Common myeloid progenitor, CD34-positive (primary cell): ENCODE measurements at places on chromosomes 7 and 10.

GRCh38 chr10:77386838-77387237 is 250.8 kb downstream of the KCNMA1 start:
- H3K27ac ChIP-seq, result no peak overlapping the region
- H3K27me3 ChIP-seq, result peaks cover 15% of the 10 kb centered on the region
- no peaks in the 10 kb centered on the region for H3K36me3 ChIP-seq
- peak; percentile 46 for DNase-seq
- peaks cover 9% of the 10 kb centered on the region for H3K4me1 ChIP-seq
- H3K4me3 ChIP-seq, result no peak overlapping the region

DNA sequence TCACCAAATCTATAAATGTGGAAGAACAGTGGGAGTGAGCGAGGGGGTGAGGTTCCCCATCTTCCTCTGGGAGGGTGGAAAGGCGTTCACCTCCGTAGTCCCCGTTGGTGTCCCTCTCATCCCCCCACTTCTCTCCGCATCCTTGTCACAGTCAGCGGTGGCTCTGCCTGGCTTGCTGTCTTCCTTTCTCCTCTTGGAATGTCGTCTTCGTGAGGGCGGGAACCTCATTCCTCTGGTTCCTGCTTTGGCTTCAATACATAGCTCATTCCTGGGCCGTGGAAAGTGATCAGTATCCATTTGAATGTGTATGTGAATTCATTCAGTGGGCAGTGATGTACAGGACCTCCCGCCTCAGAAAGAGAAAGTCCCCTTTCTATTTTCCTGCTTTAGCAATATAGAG is 289.4 kb downstream of the CAMK1D start:
- peaks cover 32% of the 10 kb centered on the region for H3K4me1 ChIP-seq
- no peak overlapping the region for H3K4me3 ChIP-seq
- H3K27ac ChIP-seq, result no peak overlapping the region
- H3K27me3 ChIP-seq, result no peaks in the 10 kb centered on the region

GRCh38 chr7:137342265-137342664 is 1.3 kb downstream of the PTN start:
- DNase-seq, result no peak
- H3K36me3 ChIP-seq, result no peaks in the 10 kb centered on the region
- H3K4me1 ChIP-seq, result no peaks in the 10 kb centered on the region
- peaks cover 37% of the 10 kb centered on the region for H3K27me3 ChIP-seq
- H3K27ac ChIP-seq, result no peak overlapping the region

- no peaks in the 10 kb centered on the region for H3K36me3 ChIP-seq
- H3K4me1 ChIP-seq, result no peaks in the 10 kb centered on the region
- no peak overlapping the region for H3K4me3 ChIP-seq
- peak overlapping the region; percentile 34 for H3K27ac ChIP-seq
- no peak for DNase-seq
Observed at GRCh38 chr7:16301291-16301690, 120.0 kb downstream of the CRPPA start.

DNA sequence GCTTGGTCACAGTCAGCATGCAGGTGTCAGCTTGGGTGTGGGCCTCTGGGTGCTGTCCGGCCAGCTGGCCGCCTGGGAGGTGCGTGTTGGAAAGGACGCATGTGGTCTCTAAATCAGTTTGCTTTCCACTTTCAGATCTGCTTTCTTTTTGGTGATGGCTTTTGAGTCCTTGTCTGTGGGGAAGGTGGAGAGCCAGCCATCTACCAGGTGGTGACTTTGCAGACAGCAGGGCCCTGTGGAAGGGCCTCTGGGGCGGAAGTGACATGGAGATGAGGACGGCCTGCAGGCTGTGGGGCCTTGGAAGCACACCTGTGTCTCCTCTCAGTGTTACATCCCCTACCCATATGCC is 59.4 kb downstream of the WDR37 start:
- H3K36me3 ChIP-seq, result peaks cover 73% of the 10 kb centered on the region
- H3K4me3 ChIP-seq, result no peak overlapping the region
- no peaks in the 10 kb centered on the region for H3K27me3 ChIP-seq
- no peak overlapping the region for H3K27ac ChIP-seq

- H3K36me3 ChIP-seq, result peaks cover 4% of the 10 kb centered on the region
- peak; percentile 58 for DNase-seq
- peak overlapping the region; percentile 65 for H3K27ac ChIP-seq
- peaks cover 33% of the 10 kb centered on the region for H3K4me1 ChIP-seq
Observed at GRCh38 chr10:110081911-110082310, 74.1 kb downstream of the ADD3 start.

DNA sequence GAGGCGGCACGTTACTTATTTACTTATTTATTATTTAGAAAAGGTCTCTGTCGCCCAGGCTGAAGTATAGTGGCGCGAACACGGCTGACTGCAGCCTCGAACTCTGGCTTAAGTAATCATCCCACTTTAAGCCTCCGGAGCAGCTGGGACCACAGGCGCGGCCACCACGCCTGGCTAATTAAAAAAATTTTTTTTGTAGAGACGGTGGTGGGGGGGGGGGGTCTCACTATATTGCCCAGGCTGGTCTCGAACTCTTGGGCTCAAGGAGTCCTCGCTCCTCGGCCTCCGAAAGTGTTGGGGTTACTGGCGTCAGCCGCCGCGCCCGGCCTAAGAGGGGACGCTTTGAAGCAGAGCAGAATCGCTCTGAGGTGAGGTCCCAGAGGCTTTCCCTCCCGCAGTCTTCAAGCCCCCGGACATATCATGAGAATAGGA is 675 bp upstream of the FRAT2 start:
- H3K27me3 ChIP-seq, result no peaks in the 10 kb centered on the region
- H3K27ac ChIP-seq, result peak overlapping the region; percentile 99
- peaks cover 3% of the 10 kb centered on the region for H3K36me3 ChIP-seq
- peaks cover 23% of the 10 kb centered on the region for H3K4me1 ChIP-seq
- no peak for DNase-seq

DNA sequence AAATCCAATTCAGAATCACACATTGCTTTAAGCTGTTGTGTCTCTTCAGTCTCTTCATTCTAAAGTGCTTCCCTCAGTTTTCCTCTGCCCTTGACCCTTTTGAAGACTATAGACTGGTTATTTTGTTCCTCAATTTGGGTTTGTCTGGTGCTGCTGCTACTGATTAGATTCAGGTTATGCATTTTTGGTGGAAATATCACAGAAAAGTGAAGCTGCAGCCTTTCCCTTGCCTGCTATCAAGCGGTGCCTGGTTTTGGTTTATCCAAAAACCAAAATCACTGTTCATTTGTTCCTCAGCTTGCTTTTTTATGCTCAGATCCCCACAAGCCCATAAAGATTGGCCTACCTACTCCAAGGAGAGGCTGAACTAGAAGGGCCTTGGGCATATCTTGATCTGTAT is 55.2 kb downstream of the ELMO1 start:
- peaks cover 3% of the 10 kb centered on the region for H3K36me3 ChIP-seq
- no peak overlapping the region for H3K27ac ChIP-seq
- no peak overlapping the region for H3K4me3 ChIP-seq
- H3K27me3 ChIP-seq, result no peaks in the 10 kb centered on the region

DNA sequence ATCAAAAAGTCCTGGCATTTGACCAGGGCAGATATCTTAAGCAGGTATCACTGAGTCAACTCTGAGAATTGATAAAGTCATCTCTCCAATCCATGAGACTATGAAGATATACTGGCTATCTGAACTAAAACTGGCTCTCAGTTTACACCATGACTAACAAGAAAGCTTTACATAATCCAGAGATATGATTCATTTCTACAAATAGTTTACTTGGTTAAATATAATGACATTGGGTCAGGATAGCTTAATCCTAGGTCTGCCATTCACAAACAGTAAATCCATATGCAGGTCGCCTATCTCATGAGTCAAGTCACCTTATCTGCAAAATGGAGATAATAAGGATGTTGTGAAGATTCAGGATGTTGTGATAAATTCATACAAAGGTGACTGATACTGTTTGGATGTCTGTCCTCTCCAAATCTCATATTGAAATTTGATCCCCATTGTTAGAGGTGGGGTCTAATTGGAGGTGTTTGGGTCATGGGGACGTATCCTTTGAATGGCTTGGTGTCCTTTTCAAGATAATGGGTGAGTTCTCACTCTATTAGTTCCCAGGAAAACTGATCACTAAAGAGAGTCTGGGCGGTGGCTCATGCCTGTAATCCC is 117.4 kb downstream of the JMJD1C start:
- no peaks in the 10 kb centered on the region for H3K27me3 ChIP-seq
- no peaks in the 10 kb centered on the region for H3K4me1 ChIP-seq

GRCh38 chr7:155289107-155289506 is 8.6 kb upstream of the INSIG1 start:
- DNase-seq, result no peak
- H3K4me3 ChIP-seq, result no peak overlapping the region

DNA sequence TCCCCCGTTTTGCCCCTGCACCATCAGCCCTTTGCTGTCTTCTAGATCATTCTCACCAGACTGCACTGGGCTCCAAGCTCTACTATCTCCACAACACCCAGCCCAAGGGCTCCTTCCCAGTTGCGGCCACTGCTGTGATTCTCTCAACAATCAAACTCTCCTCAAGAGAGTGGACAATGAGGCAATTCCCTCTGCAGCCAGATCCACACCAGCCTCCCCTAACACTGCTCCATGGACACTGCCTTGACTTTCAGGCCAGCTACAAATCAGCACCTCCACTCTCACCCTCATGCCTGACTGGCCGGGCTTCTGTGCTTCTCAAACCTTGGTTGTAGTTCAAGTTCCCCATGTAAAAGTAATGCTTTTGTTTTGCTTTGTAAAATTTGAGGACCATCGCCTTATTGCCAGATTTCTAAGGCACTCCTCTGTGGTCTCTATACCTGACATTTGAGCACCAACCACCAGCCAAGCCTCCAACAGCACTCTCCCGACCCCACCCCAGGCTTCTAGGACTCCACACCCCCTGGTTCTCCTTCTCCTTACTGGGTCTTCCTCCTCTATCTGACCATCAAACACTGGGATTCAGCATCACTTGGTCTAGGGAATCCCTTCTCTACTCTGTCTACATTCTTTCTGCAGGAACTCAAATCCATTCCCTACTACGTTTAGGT is 45.4 kb downstream of the PPIF start:
- no peaks in the 10 kb centered on the region for H3K36me3 ChIP-seq
- H3K4me1 ChIP-seq, result peaks cover 12% of the 10 kb centered on the region
- no peaks in the 10 kb centered on the region for H3K27me3 ChIP-seq
- no peak overlapping the region for H3K4me3 ChIP-seq

- H3K27ac ChIP-seq, result peak overlapping the region; percentile 75
- peak overlapping the region; percentile 59 for H3K4me3 ChIP-seq
- DNase-seq, result no peak
Observed at GRCh38 chr7:5478568-5479430, 55.2 kb upstream of the TNRC18 start.

DNA sequence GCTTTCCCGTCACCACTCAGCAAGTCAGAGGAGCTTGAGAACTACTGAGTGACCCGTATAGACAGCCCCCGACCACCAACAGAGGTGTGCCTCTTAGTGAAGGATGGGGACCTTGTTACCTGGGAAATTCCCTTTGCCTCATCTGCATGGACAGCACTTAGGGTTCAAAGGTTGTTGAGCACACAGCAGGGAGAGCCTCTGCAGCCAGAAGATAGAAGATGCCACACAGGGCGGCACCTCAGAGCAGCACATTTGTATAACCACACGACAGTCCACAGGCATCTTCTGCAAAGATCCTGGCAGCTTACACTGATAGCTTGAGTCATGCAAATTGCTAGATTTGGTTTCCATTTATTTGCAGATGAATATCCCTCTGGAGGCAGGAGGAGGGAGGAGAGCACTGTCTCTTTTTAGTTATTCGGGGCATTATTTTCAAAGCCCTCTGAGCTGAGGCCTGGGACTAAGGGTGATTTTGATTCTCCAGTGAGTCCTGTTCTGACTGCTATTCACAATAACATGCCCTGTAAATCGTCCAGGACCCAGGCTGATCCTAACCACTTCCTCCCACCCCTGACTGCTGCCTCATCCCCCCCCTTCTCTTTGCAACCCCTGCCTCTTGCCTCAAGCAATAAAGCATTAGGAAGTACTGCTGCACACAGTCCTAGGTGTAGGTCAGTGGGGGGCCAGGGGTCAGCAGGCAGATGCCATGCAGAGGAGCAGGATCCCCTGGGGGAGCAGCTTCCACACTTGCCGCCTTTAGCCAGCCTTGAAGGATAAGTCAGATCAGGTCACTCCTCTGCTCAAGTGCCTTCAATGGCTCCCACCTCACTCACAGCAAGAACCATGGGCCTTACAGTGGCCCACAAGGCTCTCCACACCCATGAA is 24.6 kb upstream of the INMT start:
- peak overlapping the region; percentile 43 for H3K4me3 ChIP-seq
- H3K4me1 ChIP-seq, result peaks cover 19% of the 10 kb centered on the region
- no peaks in the 10 kb centered on the region for H3K36me3 ChIP-seq
- DNase-seq, result peak; percentile 80
- no peak overlapping the region for H3K27ac ChIP-seq

GRCh38 chr10:124725791-124726190 is 18.4 kb downstream of the FAM53B start:
- DNase-seq, result no peak
- H3K27ac ChIP-seq, result no peak overlapping the region
- H3K36me3 ChIP-seq, result peaks cover 17% of the 10 kb centered on the region
- H3K4me3 ChIP-seq, result no peak overlapping the region
- no peaks in the 10 kb centered on the region for H3K27me3 ChIP-seq

DNA sequence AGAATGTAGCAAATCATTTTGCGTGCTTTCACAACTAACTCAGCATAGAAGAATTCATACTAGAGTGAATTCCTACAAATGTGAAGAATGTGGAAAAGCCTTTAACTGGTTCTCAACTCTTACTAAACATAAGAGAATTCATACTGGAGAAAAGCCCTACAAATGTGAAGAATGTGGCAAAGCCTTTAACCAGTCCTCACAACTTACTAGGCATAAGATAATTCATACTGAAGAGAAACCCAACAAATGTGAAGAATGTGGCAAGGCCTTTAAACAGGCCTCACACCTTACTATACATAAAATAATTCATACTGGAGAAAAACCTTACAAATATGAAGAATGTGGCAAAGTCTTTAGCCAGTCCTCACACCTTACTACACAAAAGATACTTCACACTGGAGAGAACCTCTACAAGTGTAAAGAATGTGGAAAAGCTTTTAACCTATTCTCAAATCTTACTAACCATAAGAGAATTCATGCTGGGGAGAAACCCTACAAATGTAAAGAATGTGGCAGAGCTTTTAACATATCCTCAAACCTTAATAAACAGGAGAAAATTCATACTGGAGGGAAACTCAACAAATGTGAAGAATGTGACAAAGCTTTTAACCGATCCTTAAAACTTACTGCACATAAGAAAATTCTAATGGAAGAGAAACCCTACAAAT is 40.8 kb downstream of the ZNF107 start:
- H3K4me3 ChIP-seq, result no peak overlapping the region
- no peak for DNase-seq
- peaks cover 39% of the 10 kb centered on the region for H3K36me3 ChIP-seq
- no peaks in the 10 kb centered on the region for H3K27me3 ChIP-seq
- no peak overlapping the region for H3K27ac ChIP-seq
- no peaks in the 10 kb centered on the region for H3K4me1 ChIP-seq

- H3K4me1 ChIP-seq, result peaks cover 7% of the 10 kb centered on the region
- H3K27ac ChIP-seq, result no peak overlapping the region
- no peaks in the 10 kb centered on the region for H3K27me3 ChIP-seq
- H3K36me3 ChIP-seq, result no peaks in the 10 kb centered on the region
- no peak for DNase-seq
Observed at GRCh38 chr10:75646218-75646915, 214.9 kb downstream of the LRMDA start.

- DNase-seq, result no peak
- no peak overlapping the region for H3K27ac ChIP-seq
- peaks cover 42% of the 10 kb centered on the region for H3K36me3 ChIP-seq
- H3K4me3 ChIP-seq, result no peak overlapping the region
- no peaks in the 10 kb centered on the region for H3K4me1 ChIP-seq
- H3K27me3 ChIP-seq, result no peaks in the 10 kb centered on the region
Observed at GRCh38 chr7:2662273-2663120, 25.5 kb upstream of the AMZ1 start.
